Cerebellum (tissue), 4 donors: ENCODE measurements at places on chromosomes 2 and 18. TPM values are rescaled to one million over a fixed set of nuclear protein-coding genes. Genes with fewer than 3 reads are reported as not detected.

PARD3B gene
- total RNA-seq, result 30.6 TPM

IL1RL2 gene
- 0.73 TPM for total RNA-seq

ATP5F1A gene
- 441 TPM for total RNA-seq

UGT1A3 gene
- not detected for total RNA-seq

HOXD13 gene
- total RNA-seq, result not detected

CFAP65 gene
- 1.00 TPM for total RNA-seq

ERICH2 gene
- total RNA-seq, result not detected

ERCC3 gene
- 43.7 TPM for total RNA-seq

GRCh38 chr2:132391378-132391777, 25.2 kb upstream of the GPR39 start:
- no peak for DNase-seq

DNA sequence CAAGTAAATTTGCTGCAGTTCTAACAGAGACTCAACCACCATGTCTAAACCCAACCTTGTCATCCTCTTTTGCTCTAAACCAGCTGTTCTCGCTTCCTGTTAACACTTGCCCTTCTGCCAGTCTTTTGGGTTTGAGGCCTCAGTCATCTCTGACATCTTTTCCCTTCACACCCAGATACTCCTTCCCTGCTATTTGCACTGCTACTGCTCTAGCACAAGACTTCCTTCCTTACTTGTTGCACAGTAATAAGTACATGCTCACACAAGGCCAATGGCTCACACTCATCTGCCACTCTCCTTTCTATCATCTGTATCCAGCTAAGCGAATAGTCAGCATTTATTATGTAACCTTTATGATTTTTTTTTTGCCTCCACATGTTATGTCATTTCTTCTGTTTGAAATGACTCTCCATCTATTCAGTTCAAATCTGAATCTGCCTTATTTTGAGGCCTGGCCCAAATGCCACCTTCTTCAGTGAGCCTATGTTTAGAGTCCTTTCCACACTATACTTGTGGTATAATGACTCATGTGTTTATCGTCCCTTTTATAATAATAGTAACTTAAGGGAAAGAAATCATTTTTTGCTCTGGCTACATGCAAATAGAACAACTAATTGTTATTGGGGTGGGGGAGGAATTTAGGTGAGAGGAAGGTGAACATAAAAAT, 22.5 kb upstream of the CDKL4 start:
- DNase-seq, result no peak

DNA sequence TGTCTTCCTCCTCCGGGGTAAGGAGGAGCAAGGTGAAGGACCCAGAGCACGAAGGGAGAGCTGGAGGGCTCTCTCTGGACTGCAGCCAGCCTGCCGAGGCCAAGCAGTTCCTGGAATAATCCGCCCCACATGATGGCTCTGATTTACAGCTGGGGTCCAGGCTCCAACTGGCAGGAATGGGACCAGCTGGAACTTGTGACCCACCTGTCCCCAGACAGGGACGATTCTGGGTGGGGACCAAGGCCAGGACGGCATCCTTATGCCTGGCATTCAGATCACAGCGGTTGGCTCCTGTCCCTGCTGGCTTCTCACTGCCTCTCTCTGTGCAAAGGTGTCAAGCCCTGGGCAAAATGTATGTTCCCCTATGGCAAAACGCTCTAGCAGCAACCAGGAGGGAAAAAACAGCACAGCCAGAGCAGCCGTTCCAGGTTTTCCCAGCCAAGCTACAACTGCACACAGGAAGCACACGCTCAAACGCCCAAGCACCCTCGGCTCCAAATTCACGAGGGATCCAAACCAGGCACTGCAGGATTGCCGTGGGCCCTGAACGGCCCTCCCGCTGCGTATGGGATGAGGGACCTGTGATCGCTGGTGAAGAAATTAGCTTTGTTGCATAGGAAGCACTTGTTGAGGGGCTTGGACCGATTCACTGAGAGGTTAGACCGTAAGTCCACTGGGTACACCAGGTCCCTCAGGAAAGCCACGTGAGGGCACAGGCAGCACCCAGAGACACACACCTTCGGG, 35.8 kb downstream of the FAM178B start:
- DNase-seq, result no peak

- no peak for DNase-seq
Measured at GRCh38 chr2:215466097-215466909, 30.4 kb upstream of the FN1 start.

- DNase-seq, result no peak
Measured at GRCh38 chr2:27566628-27567027, 16.2 kb upstream of the ZNF512 start.

GRCh38 chr2:42156721-42157120, 12.4 kb upstream of the EML4 start:
- DNase-seq, result no peak

DNA sequence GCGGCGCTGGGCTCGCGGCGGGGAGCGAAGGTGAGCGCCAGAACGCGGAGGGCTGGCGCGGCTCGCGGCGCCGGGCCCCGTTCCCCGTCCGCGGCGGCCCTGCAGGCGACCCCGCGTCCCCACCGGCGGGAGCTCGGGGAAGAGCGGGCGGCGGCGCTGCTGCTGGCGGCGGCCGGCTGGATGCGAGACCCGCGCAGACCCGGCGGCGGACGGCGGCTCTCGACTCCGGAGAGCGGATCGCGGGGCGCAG, 213 bp downstream of the DOK6 start:
- peak; percentile 52 for DNase-seq

- DNase-seq, result no peak
Measured at GRCh38 chr18:647304-647703, 10.1 kb upstream of the TYMS start.

DNA sequence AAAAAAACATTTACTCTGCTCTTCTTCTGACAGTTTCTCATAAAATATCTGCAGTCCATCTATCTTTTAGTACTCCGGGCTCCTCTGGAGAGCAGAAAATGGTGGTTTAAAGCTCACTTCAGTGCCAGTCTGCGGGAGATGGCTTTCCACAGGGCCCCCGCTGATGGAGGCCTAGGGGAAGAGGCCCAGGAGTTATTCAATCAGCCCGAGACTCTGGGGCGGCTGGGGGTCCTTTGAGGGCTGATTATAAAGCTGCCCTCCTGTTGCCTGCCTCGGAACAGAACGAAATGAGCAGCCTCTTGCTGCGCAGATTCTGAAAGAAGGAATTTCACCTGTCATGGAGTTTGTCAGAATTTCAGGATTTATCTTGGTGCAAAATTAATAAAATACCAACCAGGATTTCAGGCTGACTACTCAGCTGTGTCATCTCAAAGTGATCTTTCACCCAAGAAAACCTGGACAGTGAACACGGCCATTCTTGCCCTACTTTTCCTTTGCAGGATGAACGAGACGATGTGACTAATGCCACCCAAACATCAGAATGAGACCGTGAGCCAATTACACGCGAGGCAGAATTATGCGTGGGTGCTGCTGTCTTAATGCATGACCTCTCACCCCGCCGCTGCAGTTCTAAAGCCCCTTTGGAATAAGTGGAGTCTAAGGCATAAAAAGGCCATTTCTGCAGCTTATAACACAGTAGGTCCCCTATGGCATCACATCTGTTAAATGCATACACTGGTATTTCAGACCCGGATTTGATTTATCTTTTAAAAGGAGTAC, 273.8 kb downstream of the ZNF521 start:
- no peak for DNase-seq

DNA sequence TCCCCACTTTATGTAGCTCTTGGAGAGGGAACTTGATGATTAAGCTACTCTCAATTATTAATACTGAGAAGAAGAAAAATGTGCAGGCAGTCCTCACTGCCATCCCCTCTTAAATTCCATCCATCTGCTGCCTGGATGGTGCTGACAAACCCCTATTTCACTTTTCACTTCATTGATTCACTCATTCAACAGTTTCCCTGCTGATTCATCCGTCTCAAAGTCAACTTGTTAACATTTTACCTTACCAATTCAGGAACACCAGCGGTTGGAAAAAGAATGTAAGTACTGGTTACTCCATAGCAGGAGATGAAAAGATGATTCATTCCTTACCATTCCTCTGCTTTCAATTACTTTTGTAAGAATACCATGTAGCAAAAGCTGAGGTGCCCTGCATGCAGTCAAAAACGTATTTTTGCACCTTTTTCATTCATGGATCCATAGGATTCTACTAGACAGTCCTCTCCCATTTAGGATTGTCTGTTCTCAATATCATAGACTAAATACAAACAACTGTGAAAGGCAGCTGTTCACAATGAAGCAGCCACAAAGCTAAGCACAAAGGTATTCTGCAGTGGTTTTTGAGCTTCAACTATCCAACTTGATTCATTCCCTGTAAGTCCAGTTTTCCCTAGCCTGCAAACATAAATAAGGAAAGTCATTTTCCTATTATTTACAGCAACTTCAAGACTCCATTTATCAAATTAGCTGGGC, 262.0 kb downstream of the MREG start:
- no peak for DNase-seq

GRCh38 chr2:1795261-1796231, 51.2 kb upstream of the PXDN start:
- DNase-seq, result no peak
